Immature natural killer cell (primary cell): ENCODE measurements at places on chromosomes 2 and 18. TPM values are rescaled to one million over a fixed set of nuclear protein-coding genes. Genes with fewer than 3 reads are reported as not detected.

The ST6GAL2 gene
- polyA plus RNA-seq, result not detected

The RASGRP3 gene
- not detected for polyA plus RNA-seq

The ACMSD gene
- polyA plus RNA-seq, result not detected

GRCh38 chr2:235864733-235865515 lies 303.3 kb downstream of the GBX2 start:
- no peak for DNase-seq
